ENCODE measurements at places on chromosomes 3 and 15.

DNA sequence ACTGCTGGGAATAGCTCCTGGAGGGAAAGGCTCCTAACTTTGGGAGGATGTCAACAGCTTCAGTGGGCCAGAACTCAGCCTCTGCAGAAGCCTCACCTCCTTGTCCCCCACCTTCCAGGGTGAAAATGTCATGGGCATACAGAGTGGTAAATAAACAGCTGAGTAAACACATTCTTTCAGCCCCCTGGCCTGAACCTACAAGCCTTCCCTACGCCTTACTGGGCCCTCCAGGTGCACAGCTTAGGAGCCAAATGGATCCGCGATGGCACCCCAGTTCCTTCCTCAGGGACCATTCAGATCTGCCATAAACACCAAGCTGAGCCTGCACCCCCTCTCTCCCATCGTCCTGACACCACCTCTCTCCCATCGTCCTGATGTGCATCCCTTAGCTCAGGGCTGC is 126.2 kb upstream of the IGF1R start:
- DNase-seq: no peak

GRCh38 chr3:171339598-171339997 is 120.6 kb downstream of the TNIK start:
- no peak for DNase-seq

- no peak for DNase-seq
Observed at GRCh38 chr3:94146455-94146854, 83.6 kb downstream of the NSUN3 start.

DNA sequence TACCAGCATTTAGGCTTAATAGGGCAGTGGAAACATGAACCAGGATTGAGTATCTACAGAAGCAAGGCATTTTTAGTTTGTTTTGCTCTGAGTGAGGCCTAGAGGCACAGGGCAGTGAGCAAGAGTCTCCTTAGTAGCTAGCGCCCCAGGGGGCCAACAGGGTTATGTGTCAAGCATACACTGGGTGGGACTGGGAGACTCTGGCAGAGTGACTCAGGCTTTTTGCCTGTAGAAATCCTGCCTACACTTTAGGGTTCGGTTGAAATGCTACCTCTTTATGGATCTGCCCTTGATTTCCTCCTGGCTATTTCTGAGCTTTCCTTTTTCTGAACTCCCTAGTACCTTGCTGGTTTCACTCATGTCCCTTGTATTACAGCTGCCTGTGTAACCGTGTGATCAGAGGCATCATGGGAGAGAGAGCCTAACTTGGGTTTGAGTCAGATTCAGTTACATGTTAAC is 72.2 kb downstream of the TOP2B start:
- DNase-seq: no peak

- no peak for DNase-seq
Observed at GRCh38 chr3:191528589-191528988, 67.6 kb downstream of the PYDC2 start.

GRCh38 chr3:161793194-161793930 is 296.8 kb downstream of the OTOL1 start:
- no peak for DNase-seq

- DNase-seq: no peak
Observed at GRCh38 chr3:26967501-26967900, 344.9 kb downstream of the LRRC3B start.

DNA sequence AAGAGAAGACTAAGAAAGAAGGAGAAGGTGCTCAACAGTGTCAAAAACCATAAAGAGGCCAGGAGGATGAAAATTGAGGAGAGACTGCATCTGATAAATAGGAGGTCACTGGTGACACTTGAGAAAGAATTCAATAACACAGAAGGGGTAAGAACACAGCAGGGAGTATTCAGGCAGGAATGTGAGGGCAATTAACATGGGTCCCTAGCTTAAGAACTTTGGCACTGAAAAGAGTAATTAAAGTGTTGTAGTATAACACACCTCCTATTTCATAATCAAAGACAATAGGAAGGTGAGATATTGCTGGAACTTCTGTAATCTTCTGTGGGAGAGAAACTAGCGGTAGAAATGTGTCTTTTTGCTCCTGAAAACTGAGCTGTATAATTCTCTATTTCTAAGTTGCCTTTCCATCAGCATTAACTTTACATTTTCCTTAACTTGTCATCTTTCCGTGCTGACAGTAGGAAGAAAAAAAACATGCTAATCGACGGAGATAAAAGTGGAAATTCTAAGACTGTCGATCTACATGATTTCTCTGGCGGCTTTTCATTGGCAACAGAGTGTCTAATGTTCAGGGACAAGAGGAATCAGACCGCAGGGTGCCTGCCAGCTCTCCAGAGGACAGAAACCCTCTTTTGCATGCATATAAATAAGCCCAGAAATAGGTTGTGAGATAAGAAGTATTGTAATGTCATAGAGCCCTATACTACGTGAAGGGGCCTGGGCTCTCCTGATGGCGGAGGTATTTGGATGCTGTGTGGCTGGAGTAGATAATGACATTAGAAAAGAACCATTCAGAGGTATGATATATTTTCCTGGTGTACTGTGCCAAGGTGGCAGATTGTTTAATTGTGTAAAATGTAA is 147.9 kb upstream of the GAP43 start:
- no peak for DNase-seq

DNA sequence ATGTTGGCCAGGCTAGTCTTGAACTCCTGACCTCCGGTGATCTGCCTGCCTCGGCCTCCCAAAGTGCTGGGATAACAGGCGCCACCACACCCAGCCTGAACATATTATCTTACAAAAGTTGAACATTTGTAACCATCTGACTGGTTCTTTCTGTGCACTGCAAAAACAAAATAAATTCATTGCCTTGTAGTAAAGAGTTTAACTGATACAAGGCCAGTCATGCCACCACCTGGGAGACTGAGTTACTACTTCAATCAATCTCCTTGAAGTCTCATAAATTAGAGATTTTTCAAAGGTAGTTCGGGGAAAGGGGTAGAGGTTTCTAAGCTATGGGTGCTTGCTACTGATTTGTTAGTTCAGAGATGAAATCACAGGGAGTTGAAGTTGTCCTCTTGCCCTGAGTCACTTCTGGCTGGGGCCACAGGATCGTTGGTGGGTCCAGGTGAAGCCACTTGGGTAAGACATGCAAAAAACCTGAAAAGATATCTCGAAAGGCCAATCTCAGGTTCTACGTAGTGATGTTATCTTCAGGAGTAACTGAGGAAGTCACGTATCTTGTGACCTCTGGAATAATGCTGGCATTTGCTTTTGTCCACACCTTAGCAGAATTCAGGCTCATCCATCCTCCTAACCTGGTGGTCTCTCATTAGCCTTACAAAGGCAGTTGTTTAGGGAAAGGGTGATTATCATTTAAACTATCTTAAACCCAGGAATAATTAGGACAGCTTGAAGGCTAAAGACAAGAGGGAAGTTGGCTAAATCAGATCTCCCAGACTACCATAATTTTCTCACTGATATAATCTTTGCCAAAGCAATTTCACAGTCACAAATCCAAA is 33.7 kb downstream of the ZBTB11 start:
- no peak for DNase-seq

DNA sequence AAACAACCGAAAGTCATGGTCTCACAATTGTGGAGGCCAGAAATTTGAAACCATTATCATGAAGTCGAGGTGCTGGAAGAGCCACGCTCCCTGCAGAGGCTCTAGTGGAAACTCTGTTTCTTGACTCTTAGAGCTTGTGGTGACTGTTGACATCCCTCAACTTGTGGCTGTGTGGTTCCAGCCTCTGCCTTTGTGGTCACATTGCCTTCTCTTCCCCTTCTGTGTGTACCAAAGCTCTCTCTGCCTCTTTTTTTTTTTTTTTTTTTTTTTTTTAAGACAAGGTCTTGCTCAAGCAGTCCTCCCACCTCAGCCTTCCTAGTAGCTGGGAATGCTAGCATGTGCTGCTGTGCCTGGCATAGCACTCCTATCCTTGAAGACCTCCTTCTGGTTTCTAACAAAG is 48.7 kb upstream of the CRTC3 start:
- no peak for DNase-seq

DNA sequence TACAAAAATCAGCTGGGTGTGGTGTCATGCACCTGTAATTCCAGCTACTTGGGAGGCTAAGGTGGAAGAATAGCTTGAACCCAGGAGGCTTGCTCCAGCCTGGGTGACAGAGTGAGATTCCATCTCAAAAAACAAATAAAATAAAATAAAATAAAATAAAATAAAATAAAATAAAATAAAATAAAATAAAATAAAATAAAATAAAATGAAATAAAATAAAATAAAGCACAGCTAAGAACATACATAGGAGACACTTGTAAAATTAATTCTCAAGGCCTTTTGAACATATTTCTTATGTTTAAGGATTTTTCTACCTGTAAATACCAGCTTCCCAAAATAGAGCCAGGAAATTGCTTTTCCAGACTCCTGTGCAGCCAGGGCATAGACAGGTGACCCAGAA is 703.0 kb downstream of the ZPLD1 start:
- no peak for DNase-seq

DNA sequence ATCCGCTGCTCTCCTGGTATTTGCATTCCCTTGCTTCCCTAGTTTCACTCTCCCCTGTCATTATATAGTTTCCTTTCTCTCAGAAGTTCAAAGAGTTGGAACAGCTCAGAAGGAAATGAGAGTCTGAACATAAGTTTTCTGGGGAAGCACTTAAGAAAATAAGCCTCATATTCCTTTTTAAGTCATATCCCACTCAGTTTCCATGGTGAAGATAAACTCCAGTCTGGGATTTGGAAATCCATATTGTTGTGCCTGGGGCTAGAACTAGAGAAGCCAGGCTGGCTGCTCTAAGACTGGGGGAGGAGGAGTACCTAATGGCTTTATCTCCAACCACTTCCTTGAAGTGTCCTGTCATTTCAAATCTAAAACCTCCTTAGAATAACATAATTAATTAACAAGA is 134.2 kb upstream of the ALCAM start:
- no peak for DNase-seq

- DNase-seq: no peak
Observed at GRCh38 chr3:28125342-28125741, 116.1 kb upstream of the CMC1 start.

- DNase-seq: no peak
Observed at GRCh38 chr3:7543294-7543880, 682.5 kb downstream of the GRM7 start.

DNA sequence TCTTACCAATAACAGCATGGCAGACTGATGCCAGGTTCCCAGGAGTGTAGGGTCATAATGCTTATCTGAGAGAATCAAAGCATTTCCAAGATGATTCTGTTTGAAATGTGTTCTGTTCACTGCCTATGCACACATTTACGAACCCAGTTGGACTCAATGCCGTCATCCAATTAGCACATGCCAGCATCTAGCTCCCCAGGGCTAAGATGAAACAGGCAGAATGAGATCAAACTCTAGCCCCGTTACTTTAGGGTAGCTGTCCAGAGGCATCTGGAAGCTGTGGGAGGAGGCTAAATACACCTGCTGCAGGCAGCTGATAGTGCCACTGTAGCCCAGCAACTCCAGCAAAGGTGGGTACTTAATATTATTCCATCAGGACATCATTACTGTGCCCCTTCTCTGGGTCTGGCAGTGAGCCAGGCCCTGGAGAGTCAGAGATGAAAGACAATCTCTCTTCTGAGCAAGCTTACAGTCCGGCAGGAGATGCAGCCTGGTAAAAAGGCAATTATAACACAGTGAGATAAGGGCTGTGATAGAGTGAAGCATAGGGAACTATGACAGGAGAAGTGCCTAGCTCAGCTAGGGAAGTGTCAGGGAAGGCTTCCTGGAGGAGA is 156.4 kb upstream of the PPP2R3A start:
- no peak for DNase-seq

DNA sequence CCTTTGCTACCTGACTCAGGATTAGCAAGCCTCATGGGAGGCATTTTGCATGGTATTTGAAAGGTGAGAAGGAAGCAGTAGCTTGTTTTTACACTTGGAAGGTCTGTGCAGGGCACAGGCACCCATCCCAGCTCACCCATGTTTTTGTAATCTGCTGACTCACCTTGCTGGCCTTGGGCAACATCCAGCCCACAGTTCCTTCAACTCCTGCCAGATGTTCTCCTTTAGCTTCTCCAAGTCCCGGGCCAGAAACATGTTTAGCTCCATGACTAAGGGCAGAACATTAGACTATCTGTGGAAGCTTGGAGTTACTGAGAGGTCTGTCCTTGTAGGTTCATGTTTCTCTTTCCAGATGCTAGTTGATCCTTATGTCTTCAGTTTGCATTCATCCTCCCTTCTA is 12.4 kb upstream of the ZNF770 start:
- DNase-seq: no peak

All from esophagus squamous epithelium (tissue), 5 donors.